SK-MEL-5 (cell line): ENCODE measurements at places on chromosomes 11 and 22. TPM values are rescaled to one million over a fixed set of nuclear protein-coding genes. Genes with fewer than 3 reads are reported as not detected.

- no peak for DNase-seq
Measured at GRCh38 chr11:14384338-14384737, 25.4 kb upstream of the RRAS2 start.

- no peak for DNase-seq
Measured at GRCh38 chr22:20430720-20431510, 6.7 kb downstream of the SCARF2 start.

Gene PRDM10
- 3.6 and 4.3 TPM in 2 replicates for total RNA-seq

DNA sequence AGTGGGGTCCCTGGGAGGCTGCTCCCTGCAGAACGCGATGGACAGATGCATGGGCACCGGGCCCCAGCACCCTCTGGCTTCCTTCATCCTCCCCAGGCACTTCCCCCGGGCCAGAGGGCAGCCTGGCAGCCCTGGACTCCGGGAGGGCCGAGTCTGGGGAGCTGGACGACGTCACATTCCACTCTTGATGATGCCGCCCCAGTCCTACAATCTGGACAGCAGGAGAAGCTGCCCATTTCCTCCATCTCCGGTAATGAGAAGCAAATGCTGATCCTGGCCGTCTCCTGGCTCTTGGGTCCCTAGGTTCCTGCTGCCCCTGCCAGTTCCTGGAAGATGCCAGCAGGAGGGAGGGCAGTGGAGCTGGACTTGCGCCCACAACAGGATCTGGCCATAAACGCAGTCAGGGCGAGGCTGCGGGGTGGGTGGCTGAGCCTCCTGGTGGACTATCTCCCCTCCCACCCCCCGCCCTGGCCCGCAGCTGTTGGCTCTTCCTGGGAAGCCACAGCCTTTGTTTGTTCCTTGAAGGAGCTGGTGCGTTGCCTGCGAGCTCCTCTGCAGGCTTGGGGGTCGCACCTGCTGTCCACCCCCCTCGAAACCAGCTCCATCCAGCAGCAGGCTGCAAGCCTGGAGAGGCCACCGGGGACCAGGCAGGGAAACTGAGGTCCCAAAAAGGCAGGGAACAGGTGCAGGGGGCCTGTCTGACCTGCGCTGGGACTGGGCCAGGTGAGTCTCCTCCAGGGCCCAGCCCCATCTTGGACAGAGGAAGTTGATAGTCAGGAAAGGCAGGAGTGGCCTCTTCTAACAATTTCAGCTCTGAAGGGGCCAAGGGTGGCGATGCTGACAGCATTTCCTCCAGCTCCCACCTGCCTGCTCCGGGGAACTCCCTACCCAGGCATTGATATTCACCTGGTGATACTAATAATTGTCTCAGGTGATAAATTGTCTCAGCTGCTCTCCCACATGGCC is 17.9 kb upstream of the MUC6 start:
- no peak for DNase-seq

Gene RIBC2
- total RNA-seq = 2.0 and 3.9 TPM in 2 replicates

GRCh38 chr11:75029836-75030631 is 41.3 kb downstream of the NEU3 start:
- peak; percentile 37 for DNase-seq

DNA sequence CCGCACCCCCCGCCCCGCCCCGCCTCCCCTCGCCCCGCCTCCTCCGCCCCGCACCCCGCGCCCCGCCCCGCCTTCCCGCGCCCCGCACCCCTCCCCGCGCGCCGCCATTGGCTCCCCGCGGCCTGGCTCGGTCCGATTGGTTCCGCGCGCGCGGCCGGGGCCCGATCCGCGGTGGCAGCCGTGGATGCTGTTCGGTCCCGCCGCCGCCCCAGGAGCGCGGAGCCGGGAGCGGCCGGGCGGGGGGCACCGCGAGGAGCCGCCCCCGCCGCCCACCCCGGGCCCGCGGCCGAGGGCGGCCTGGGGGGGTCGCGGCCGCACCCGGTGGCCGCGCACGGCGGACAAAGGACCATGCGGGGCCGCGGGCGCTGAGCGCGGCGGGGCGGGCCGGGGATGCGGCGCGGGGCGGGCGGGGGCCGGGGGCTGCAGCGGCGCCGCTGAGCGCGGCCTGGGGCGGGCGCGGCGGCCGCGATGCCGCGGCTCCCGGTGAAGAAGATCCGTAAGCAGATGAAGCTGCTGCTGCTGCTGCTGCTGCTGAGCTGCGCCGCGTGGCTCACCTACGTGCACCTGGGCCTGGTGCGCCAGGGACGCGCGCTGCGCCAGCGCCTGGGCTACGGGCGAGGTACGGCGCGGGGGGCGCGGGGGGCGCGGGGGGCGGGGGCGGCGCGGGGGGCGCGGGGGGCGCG is at the start of gene B4GALNT4:
Gene B4GALNT4 (plus strand): TSS at position 164 of the 683 bp plus-strand sequence. CDS start 305 bp downstream, at position 469.
- DNase-seq = no peak

DNA sequence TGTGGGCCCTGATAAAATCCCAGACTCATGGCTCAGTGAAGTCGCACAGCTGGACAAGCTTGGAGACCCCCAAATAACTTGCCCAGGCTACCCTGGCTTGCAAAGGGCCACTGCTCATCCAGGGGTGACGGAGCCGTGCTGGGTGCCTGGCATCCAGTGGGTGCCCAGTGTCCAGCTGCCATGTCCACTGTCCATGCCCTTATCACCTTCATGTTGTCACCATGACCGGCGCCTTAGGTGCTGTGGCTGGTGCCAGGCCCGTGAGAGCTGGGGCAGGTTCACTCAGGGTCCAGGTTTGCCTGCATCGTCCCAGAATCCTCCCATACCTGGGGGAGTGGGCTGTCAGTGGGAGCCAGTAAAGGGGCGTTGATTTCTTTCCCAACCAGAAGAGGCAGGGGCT is 57.4 kb downstream of the LRP5 start:
- DNase-seq = no peak

Gene OR5AS1
- total RNA-seq = not detected in 2 replicates

- no peak for DNase-seq
Measured at GRCh38 chr22:19223110-19223509, 44.6 kb upstream of the SLC25A1 start.

GRCh38 chr11:88469561-88470225 is 132.2 kb upstream of the CTSC start:
- DNase-seq = no peak

Gene ZP1
- not detected in 2 replicates for total RNA-seq

Gene HBB
- total RNA-seq = not detected in 2 replicates
